ENCODE measurements at places on chromosomes 16 and 17.

GRCh38 chr16:75035410-75035968 lies 36.7 kb downstream of the ZNRF1 start:
- DNase-seq = no peak

- DNase-seq = no peak
Observed at GRCh38 chr16:85867189-85867588, 31.8 kb upstream of the IRF8 start.

- DNase-seq = no peak
Observed at GRCh38 chr16:83932304-83932703, 20.7 kb upstream of the OSGIN1 start.

DNA sequence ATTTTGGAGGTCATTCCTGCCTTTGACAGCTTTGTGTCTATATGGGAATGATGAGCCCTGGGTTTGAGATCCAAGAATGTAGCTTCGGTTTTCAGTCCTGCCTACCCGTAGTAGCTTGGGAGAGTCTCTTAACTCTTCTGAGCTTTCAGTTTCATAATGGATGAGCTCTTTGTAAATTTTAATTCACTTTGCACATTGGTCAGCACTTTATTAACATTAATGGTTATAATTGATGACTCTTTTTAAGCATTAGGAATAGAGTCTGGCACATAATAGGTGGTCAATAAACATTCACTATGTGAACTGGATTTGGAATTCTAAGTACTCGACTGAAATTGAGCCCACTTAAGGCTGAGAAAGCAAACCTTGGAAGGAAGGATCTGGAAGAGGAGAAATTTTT lies 17.3 kb downstream of the GPR139 start:
- DNase-seq = no peak

GRCh38 chr16:24900230-24900629 lies 54.5 kb downstream of the SLC5A11 start:
- DNase-seq = no peak

DNA sequence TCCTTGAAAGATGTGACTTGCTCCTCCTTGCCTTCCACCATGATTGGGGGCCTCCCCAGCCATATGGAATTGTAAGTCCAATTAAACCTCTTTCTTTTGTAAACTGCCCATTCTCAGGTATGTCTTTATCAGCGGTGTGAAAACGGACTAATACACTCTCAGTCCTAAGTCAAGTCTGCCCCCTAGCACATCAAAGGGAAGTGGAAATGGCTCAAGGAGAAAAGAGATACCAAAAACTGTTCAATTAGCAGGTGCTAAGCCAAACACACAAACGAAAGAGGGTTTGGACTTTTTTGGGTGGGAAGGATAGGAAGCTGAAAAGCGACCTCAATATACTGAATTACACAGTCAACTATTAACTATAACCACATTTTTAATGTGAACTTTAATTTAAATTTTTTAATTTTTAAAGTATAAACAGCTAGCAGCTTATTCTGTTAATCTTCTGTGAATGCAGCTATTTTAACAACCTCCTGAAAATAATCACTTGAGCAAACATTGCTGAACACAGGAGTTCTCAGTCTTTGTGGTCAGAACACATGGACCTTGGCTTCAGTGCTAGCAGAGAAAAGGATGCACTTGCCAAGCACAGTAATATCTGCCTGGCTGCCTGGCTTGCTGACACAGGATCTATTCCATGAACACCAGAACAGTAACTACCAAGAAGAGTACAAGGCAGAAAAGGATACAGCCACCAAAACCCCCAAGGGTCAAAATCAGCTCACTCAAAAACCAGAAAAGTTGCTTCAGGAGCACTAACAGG lies 10.9 kb downstream of the ZNF18 start:
- DNase-seq = no peak

DNA sequence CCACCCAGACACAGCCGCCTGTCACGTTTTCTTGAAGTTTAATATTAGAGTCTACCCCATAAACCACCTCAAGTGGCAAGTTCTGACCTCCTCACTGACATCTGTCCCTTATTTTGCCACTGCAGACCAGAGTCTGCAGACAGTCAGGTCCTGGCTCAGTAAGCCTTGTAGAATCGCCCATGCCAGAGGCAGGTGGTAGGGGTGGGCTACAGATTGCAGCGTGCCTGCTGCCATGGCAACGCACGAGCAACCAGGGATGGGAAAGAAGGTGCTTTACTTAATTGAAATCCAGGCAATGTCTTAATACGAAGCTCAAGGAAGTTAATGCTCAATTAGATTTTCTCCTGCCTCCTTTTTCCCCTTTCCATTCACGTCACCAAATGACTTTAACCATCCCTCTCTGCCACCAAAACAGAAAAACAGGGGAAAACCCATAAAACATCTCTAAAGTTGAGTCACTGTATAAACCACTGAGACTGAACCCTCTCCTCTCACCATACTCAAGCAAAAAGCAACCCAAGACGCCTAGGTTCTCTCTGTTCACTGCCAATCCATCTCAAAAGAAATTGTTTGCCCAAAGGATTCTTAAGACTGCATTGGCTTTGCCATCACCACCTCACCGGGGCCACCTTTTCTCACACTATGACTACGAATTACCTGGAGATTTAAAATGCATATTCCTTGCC lies 228.8 kb downstream of the SLC39A11 start:
- DNase-seq = no peak

DNA sequence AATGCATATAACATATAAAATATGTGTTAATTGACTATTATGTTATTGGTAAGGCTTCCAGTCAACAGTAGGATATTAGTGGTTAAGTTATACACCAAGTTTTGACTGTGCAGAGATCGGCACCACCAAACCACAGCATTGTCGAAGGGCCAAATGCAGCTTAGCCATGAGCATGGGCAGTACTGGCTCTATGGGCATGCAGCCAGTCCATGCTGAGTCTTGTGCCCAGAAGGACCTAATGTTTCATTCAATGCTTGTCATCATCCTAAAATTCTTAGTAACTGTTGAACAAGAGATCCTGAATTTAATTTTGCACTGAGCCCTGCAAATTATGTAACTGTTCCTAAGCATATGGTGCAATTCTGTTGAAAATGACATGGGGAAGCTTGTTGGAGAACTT lies 233.4 kb upstream of the HS3ST3A1 start:
- no peak for DNase-seq

GRCh38 chr17:7932949-7933348 lies 943 bp downstream of the CNTROB start:
- no peak for DNase-seq

DNA sequence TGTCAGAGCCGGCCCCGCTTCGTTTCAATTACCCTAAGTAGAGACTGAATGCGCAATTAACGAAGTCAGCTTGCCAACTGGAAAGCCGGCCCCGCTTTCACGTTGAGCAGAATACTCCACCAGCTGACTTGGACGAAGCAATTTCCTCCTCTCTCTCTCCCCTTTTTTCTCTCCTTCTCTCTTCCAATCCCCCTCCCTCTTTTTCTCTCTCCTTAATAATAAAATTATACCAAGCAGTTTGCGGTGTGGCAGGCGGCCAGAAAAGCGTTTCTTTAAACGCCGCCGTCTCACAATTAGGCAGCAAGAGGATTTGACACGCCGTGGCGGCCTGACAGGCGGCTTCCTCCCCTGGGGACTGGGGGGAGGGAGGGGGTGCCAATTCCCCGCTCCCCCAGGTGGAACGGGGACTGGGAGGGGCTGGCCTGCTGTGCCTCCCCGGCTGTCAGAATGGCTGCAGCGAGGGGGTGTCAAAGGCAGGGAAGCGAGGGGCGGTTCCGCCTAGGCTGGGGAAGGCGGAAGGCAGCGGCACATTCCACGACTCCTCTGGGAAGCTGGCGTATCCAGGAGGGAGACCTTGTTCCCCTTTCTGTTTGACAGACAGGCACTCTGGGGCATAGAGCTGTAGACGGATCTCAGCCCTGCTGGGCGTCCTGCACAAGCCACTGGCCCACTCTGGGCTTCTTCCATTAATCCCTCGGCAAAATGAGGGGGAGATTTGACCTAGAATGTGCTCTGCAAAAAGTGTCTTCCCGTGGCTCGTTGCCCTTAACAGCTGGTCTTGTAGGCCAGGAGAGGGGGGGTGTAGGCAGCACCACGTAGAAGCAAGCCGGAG lies 52.7 kb downstream of the SREBF1 start:
- no peak for DNase-seq

DNA sequence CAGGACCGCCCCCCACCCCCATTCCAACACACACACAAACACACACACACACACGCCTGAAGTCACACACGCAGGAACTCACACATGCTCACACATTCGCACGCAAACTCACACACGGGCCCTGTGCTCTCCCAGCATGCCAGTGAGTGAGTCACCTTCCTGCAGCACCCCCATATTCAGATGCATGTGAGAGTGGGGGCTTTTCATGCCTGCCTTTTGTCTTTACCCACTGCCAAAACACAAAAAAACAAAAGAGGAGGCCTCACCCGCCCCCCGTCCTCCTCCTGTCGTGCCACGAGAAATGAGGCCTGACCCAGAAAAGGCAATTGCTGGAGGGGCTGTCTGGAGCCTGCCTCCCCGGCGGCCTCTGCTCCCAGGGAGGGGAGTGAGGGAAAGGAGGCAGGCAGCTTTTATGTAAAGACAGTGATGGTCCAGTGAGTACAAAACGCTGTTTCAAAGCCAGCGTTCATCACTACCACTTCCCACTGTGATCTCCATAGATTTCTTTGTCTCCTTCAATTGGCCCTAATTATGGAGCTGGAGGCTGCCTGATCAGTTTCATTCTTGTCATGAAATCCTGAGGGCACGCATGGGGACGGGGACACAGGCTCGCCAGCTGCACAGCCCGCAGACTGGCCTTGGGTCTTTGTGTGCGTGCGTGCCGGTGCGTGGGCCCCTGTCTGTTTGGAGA lies 29.5 kb upstream of the GSE1 start:
- DNase-seq = no peak

DNA sequence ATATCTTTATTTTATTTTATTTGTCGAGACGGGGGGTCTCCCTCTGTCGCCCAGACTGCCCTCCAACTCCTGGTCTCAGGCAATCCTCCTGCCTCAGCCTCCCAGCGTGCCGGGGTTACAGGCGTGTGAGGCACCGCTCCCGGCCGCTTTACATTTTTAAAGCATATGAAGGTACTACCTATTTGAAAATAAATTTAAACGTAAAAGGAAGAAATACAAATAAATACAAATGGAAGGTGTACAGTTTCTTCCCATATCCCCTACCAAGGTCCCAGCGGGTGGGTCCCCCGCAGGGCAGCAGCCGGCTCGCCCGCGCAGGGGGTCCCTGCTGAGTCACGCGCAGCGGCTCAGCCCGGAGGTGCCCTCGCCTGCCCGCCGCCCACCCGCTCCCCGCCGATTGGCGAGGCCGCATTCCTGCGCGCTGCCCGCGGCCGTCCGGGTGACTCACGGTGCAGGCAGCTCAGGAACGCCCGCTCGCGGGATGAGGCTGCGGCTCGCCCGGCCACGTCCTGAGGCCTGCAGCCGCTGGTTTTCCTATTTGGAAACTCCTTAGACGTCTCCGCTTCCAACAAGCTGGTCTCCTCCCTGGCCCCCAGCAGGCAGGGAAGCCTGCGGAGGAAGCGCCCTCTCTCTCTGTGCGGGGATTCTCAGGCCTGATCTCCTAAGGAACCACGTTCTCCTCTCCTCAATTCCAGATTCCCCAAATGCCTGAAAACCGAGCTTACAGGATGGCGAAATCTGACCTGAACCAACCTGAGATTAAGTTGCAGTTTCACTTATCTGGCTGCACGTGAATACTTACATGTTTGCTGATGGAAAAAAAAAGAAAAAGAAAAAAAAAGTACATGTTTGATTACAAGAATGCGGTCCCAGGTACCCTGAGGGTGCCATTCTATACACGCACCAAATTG lies 54.8 kb upstream of the MAP3K14 start:
- DNase-seq = no peak

DNA sequence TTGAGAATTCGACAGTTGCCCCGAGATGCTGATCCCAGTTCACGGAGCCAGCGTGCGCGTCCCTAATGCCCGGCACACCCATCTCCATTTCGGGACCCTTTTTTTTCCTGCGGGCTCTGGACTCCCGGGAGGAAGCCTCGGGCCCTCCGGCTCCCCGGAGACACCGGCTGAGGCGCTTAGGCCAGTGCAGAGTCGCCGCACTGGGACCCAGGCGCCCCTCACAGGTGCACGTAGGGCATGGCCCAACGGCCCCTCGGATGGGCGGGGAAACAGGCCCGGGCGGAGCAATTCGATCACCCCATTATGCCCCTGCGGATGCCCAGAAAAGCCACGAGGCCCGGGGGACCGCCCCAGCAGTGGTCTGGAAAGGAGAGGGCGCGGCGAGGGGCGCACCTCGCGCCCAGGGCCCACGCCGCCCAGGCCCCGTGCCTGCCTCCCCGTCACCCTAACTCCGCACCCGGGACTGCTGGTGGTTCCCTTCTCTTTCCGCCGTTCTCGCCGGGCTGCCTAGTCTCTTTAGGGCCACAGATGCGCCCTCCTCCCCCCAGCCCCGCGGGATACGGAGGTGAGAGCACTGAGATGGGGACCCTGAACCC lies 18.5 kb upstream of the ZFHX3 start:
- no peak for DNase-seq

GRCh38 chr17:29959658-29960337 lies 18.4 kb downstream of the EFCAB5 start:
- DNase-seq = no peak

GRCh38 chr16:26317885-26318284 lies 626.1 kb downstream of the HS3ST4 start:
- no peak for DNase-seq

- no peak for DNase-seq
Observed at GRCh38 chr17:1767358-1767757, 5.5 kb downstream of the SERPINF1 start.

- DNase-seq = no peak
Observed at GRCh38 chr16:9115277-9115676, 23.8 kb downstream of the HAPSTR1 start.

- no peak for DNase-seq
Observed at GRCh38 chr17:28948873-28949184, 2.5 kb downstream of the PHF12 start.

- DNase-seq = no peak
Observed at GRCh38 chr17:80969030-80969673, 22.5 kb upstream of the CHMP6 start.

- no peak for DNase-seq
Observed at GRCh38 chr17:83024218-83024971, 55.0 kb upstream of the METRNL start.

DNA sequence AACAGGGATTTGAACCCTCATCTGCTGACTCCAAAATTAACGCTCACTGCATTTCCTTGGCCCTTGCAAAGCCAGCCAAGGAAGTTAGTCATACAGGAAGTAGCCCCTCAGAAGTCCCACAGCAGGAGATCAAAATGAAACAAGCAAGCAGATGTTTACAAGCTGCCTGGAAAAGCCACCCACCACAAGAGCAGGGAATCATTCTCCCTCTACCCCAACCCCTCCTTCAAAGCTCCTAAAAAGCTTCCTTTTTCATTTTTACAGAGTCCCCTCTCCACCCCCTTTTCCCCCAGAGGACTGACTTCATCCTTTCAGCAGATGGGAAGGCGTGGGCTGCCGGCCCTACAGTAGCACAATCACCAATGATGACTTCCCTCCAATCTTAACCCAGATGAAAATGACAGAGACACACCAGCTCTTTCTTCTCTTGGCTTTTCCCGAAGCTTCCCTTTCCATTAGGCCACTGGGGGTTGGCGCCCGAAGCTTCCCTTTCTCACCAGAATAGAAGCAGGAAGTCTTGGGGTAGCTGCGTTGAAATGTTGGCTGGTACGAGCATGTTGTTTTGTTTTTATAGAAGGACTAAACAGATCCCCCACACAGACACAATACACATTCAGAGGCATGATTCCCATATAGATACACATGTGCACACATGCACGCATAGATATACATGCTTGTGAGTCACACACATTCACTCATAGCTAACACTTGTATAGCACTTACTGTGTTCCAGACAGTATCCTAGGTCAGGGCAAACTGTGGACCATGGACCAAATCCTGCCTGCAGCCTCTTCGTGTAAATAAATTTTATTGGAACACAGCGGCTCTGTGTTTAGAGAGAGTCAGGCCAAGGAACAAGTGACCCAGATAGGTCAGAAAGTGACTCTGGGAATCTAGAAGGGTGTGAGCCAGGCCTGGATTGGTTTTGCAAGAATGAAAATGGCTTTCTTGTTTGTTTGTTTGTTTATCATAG lies 17.4 kb downstream of the ITPRIPL2 start:
- DNase-seq = no peak
